ENCODE measurements at places on chromosomes 12 and 14.

GRCh38 chr12:122984612-122985337, 4.3 kb downstream of the ARL6IP4 start:
- no peak for DNase-seq

GRCh38 chr14:29716150-29716549, 211.5 kb downstream of the PRKD1 start:
- no peak for DNase-seq

DNA sequence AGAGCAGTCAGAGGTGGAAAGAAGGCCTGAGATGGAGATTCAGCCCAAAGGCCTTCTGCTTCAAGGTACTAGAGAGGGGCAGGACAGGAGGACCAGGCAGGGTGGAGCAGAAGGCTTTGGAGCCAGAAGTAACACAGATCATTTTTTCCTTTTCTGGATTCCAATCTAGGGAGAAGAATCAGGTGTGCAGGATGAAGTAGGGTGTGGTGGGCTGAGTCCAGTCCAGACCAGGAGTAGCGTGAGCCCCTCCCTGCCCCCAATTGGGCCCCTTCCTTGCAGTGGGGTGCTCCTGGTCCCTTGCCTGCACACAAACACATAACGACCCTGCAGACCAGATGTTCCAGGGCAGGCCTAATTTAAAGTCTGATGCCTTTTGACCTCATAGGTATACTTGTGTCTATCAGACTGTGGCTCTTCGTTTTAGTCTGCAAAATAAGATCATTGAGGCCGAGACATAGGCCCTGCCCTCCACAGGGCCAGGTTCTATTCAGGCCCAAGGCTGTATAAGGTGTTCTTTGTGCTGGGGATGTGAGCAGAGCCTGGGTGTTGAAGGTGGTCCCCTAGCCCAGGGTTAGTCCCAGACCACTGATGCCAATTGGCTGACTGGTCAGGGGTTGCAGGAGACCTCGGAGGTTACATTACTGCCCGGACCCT, 1.0 kb upstream of the NYNRIN start:
- no peak for DNase-seq

DNA sequence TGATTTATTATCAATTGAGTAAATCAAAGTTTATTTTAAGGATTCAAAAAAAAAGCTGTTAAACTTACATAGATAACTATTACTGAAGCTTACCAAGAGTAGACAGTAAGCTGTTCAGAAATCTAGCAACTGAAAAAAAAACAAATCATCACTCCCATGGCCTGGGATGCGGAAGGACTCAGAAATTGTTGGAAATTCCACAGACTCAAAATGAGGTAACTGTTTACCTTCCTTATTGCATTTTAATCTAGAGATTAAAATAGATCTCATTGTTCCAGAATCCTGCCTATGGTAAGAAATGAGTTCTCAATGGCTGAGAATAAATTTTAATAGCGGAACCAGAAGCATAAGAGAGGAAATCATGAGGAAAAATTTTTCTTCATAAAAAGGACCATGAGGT, 87.2 kb downstream of the PPM1H start:
- DNase-seq, result no peak

DNA sequence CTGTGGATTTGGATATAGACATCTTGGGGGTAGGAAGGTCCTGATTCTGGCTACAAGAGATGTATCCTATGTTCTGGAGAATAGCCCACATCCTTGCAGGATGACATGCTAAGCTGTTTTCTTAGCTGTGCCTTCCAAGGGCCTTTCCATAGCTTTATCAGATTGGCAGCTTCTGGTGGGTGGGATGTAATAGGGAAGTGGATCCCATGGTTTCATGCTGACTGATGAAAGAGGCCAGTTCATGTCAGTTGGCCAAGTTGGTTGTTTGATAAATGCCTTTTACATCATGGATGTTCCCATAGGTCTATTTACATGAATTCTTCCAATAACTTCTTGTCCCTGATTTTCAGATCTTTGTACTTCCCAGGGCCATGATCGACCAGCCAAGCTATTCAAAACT, 169.1 kb upstream of the RMST start:
- DNase-seq, result no peak

- DNase-seq, result peak; percentile 79
These were observed 16.5 kb upstream of the KRT78 start for GRCh38 chr12:52865090-52865944.

DNA sequence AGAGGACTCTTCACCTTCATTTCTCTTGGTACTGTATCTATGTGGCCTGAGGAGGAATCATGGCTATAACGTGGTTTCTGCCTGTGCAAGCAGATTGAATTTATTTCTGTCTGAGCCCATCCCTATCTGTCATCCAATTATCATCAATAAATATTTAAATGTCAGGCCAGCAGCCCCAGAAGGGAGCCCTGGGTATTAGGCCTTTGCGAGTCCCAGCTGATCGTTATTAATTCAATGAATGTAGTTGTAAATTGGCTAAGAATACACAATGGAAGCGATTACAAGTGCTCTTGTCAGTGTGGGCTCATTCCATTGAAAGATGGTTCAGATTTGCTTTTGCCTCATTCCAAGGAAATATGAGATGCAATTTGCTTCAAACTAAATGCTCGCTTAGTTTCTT, 142.0 kb downstream of the KTN1 start:
- no peak for DNase-seq

DNA sequence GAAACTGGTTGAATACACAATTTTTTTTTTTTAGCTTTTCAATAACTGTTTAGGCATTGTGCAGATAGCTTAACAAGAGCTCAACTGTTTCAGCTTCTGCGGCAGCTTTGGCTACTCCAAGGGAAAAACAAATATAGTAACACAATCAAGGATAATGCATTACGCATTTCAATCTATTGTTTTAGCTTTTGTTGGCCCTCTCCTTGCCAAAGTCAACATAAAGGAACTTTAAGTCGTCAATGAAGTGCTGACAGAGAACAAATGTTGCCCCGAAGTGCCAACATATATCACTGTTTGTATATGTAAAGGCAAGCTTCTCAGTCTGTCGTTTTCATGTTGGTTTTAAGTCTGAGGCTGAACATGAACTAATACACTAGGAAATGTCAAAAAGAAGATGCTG, 1087.4 kb upstream of the FLRT2 start:
- no peak for DNase-seq

DNA sequence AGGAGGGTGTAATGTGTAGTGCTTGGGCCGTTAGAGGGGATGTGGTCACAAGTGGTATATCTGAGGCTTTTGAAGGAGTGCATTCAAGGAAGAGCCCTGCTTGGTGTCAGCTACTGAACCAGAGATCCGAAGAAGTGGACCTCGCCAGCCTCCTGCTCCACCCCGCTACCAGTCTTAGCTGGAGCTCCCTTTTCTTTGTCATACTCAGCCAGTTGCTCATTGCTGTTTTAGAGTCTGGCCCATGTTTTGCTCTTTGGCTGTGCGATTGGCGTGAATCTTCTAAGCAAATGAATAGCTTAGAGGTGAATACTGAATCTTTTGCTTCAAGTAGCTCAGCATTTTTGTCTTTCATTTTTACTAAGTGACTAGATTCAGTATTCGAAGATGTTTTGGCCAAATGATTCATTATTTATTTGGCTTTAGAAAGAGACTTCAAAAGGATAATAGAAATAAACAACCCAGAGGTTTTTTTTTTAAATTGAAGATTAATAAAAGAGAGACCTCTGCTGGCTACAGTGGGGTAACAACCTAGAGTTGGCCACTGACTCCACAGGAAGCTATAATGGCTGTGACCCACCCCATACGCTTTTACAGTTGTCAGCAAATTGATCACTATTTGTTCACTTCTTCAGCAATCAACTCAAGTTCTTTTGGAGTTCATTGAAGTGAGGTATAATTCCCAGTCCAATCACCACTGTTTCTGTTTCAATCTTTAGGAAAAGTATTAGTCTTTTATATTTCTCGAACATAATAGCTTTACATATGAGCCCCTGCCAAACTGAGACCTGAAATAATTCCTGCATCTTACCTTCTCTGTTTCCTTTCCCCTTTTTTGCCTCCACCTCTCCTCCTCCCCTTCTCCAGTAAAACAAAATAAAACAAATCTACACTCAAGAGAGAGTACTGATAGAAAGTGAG, 19.9 kb downstream of the CDKN1B start:
- DNase-seq, result no peak

DNA sequence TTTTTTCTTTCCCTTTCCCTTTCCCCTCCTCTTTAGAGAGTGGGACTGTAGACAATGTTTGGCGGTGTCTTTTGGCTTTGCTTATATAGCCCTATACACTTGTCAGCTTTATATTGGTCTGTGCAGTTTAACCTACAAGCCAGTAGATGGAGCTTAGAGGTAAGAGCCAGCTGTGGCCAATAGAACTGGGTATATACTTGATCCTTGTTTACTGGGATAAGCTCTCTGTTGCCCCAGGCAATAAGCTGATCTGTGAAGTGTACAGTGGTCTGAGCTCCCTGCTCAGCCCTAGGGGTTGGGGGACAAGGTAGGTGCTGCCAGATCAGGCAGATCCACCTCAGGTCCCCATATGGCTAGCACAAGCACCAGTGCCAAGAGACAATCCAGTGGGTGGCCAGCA, 434.1 kb downstream of the NOVA1 start:
- no peak for DNase-seq

DNA sequence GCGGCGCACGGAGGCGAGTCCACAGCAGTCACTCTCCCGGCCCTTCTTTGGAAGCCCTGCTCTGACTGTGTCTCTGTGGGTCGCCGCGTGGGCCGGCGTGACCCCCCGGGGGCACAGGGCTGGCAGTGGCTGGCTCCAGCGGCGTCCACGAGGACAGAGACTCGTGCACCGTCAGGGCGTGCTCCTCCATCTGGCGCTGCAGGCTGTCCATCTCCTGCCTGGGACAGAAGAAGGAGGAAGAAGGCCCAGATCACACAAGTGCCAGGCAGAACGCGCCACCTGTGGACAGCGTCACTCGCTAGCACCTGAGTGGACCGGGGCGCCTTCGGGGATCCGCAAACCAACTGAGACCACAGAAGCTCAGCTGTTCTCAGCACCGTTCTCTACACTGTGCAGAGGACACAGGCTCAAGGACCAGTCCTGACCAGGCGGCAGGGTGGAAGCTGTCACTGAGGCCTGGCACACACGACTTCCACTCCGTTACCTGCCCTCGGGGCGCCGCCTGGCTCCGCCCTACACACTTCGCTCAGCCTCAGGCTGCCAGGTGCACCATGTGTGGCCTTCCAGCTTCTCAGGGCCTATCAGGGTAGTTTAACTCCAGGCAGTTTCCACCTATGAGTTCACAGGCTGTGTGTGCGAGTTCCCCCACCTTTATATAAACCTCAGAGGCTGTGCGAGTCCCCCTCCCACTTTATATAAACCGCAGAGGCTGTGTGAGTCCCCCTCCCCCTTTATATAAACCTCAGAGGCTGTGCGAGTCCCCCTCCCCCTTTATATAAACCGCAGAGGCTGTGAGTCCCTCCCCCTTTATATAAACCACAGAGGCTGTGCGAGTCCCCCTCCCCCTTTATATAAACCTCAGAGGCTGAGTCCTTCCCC, 11.7 kb upstream of the ANKLE2 start:
- no peak for DNase-seq

- no peak for DNase-seq
These were observed 82.1 kb downstream of the AVPR1A start for GRCh38 chr12:63068857-63069442.

- DNase-seq, result no peak
These were observed 1408.4 kb upstream of the TMEM132C start for GRCh38 chr12:126858560-126858959.

GRCh38 chr12:132432126-132432705, 57.7 kb upstream of the FBRSL1 start:
- no peak for DNase-seq

DNA sequence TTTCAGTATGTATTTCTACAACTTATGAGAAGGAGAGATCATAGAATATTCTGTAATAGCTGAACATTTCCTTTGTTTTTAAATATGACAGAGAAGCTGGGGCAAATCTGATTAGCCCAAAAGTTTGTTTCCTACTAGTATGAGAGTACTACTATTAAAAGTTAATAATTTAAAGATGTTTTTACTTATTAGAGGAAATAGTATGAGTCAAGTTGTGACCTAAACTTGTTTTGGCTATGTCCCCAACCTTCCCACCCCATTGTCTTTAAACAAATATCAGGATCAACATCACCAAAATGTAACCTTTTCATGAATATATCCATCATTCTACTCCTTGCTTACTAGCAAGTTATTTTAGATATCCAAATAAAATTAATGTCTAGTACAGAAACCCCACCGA, 10.5 kb downstream of the GNPNAT1 start:
- no peak for DNase-seq

DNA sequence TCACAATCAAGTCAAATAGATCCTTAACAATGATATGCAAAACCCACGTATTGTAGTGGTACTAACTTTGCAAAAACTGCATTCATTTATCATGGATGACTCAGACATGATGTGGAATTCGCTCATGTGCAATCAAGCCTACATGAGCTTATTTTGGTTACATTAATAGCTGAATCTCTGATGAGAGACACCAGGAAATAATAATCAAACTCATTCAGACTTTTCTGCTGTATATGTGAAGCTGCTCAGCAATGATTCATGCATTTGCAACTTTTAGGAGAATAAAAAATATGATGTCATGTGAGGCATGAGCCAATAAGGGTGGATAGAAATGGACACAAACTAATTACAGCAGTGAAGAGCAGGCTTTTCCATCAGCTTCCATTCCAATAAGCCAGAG, 1075.8 kb upstream of the TMEM132C start:
- DNase-seq, result no peak

DNA sequence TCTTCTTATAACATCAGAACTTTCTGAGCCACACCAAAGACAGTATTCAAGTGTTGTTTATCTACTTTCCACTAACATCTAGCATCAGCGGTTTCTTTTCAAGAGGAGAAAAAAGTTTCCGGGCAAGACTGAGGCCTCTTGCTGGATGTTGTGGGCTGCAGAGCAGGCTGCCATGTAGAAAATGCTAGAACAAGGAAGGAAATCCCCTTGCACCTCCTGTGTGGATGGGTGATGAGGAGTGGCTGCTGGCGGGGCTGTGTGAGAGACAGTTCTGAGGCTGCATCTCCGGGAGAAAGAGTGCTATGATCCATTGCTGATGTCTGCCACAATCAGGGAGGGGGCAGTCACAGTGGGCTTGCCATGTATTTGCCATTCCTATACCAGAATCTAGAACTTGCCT, 37.8 kb upstream of the PPP1CC start:
- DNase-seq, result no peak

Data from colonic mucosa (tissue), 4 donors.